ENCODE measurements at places on chromosomes 4 and X.

DNA sequence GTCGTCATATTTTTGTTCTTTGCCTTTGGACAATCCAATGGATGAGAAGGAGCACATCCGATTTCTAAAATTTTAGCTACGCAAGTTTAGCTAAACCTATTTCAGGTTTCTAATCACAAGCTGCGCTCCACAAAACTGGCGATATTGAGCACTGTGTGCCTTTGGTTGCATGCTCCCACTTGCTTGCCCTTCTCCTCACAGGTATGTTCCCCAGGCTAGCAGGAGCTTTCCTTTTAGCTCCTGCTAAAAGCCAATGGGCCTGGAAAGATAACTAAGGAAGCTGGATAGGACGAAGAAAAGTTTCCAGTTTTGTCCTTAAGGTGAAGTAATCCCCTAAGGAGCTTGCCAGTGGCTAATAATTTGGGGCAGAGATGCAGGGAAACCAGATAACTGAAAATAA, 975.2 kb downstream of the FSTL5 start:
- DNase-seq = no peak

DNA sequence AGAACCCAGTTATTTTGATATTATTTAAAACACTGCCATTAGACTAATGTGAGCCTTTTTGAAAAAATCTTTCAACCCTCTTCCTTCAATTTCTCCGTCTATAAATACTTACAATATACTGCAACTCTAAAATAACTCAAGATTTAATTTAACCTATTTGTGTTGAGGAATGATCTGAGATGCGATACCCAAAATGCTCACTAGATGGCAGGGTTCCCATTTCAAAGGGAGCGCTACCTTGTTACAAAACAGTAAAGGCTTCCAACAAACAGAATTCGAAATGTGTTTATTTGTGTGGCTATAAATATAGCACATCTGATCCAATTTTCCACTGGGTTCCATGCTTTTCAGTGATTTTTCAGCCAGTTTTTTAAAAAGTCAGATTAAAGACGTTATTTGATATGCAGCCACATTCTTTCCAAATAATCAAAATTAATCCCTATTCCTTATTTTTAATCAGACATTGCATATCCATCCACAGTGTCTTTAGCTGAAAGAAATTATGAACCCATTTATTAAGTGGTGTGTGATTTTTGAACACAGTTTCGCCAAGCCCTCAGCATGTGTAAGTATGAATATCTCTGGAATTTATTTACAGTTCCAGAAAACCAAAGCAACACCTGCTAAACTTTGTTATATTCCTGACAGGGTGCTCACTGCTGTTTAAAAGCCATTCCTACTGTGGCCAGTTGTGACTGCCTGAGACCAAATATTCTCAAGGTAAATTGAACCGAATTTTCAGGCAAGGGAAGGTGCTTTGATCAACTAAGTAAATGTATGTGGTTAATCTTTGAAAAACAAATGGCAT, 668.0 kb upstream of the LCORL start:
- DNase-seq = peak; percentile 23

GRCh38 chrX:2614911-2615310, 76.2 kb upstream of the CD99 start:
- DNase-seq = peak; percentile 43

- DNase-seq = no peak
These were observed 23.0 kb upstream of the CPLX1 start for GRCh38 chr4:848803-849477.

DNA sequence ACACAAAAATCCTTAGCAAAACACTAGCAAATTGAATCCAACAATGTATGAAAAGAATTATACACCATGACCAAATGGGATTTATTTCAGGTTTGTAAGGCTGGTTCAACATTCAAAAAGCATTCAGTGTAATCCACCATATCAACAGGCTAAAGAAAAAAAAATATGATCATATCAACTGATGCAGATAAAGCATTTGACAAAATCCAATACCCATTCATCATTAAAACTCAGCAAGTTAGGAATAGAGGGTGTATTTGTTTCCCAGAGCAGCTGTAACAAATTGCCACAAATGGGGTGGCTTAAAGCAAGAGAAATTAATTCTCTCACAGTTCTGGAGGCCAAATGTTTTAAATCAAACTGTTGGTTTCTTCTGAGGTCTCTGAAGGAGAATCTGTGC, 10.7 kb downstream of the VSIG1 start:
- no peak for DNase-seq

GRCh38 chr4:137627739-137628460, 95.6 kb upstream of the PCDH18 start:
- DNase-seq = no peak

DNA sequence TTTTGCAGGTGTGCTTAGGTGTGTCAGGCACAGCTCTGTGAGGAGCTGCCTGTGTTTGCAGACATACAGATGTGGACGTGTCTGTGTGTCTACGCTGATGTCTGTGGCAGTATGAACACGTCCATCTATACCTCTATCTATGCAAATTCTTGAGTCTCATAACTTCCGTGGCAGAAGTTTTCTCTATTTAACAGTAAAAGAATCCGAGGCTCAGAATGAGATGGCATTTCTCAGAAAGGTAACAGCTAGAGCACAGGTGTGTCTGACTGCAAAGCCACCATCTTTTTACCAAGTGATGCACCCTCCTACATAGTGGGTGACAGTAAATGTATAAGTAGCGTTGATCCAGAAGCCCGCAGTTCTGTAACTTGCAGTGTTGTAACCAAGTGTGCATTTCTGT, 39.9 kb upstream of the CYP4V2 start:
- DNase-seq = no peak

DNA sequence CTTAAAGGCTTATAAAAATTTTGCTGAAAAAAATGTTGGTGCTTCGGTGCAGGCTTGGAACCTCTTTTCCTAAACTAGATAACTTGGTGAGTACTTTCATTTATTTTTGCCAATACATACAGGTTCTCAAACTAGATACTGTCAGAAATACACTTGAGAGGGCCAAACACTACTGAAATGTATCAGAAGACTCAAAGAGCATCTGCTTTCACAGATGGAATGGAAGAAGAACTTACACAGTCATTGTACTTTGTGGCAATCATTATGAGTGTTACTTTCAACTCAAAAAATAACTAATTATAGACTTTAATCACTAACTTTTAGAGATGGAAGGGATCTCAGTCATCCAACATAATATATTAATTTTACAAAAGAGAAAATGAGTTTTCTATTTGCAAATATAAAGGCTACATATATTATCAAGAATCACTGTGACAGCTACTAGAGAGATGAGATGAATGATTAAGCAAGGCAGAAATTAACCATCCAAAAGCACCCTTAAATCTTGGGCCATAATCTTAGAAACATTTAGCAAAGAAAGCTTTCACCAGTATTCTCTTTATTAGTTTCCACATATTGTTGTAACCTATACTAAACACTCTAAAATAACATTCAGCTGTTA, 1.0 kb downstream of the ENAM start:
- DNase-seq = no peak

GRCh38 chrX:151714362-151714761, 1.5 kb upstream of the FATE1 start:
- no peak for DNase-seq

- DNase-seq = peak; percentile 71
These were observed 242.3 kb upstream of the GPRIN3 start for GRCh38 chr4:89549907-89550306.

GRCh38 chrX:15464704-15465103, 28.4 kb downstream of the PIR start:
- DNase-seq = no peak

DNA sequence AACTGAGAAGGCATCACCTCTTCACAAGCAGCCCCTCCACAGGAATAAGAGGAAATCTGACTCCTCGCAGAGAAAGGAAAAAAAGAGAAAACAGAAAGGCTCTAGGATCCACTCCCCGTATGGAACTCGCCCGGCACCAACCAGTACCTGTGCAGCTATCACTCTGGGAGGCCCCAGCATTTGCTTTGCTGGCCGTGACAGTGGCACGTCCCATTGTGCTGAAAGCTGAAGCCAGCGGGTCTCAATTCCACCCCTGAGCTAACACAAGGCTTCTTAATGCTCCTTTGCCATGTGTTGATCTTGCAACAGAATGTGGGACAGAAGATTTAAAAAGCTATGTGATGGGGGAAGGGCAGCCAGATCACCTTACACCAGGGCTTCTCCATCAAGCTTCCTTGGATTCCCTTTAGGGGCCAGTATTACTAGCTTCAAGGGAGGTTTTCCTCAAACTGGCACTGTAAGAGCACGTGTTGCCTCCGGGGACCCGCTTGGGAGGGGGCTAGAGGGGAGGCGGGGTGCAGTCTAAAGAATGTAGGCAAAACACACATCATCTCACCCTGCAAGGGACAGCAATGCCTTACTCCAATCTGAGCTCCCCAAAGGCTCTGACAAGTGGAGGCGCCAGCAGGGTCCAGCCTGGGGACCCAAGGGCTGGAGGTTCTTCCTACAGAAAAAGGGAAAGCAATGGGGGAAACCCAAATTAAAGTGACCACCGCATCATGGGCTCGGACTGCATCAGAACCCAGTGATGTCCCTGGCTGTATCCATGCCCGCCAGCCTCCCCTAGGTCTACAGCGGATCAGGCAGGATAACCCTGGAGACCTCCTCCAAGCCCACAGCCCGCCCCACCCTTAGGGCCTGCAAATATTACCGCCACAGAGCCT, 1.2 kb downstream of the USP46 start:
- peak; percentile 47 for DNase-seq
